A549 treated with GW870086 at 1 μM for 4 hours (cell line): ENCODE measurements at places on chromosomes 13 and 19. TPM values are rescaled to one million over a fixed set of nuclear protein-coding genes. Genes with fewer than 3 reads are reported as not detected.

The MISP gene
- total RNA-seq: 67.0 to 86.8 TPM (median 81.7 TPM) in 5 replicates

The ZNF571 gene
- total RNA-seq: 0.41 to 1.4 TPM (median 0.99 TPM) in 5 replicates

The ICAM1 gene
- total RNA-seq: 3.4 to 5.5 TPM (median 4.2 TPM) in 5 replicates

The MTUS2 gene
- total RNA-seq: not detected in 5 replicates

The LSM7 gene
- total RNA-seq: 131 to 166 TPM (median 150 TPM) in 5 replicates

The TPTE2 gene
- not detected in 5 replicates for total RNA-seq

The CYP2A6 gene
- not detected in 5 replicates for total RNA-seq

The LILRB1 gene
- total RNA-seq: not detected in 5 replicates

The STOML3 gene
- total RNA-seq: not detected in 5 replicates

The TMEM259 gene
- 84.8 to 128 TPM (median 125 TPM) in 5 replicates for total RNA-seq

The FAM216B gene
- not detected in 5 replicates for total RNA-seq

The SHKBP1 gene
- total RNA-seq: 102 to 140 TPM (median 128 TPM) in 5 replicates

The RFX1 gene
- 4.2 to 6.1 TPM (median 5.1 TPM) in 5 replicates for total RNA-seq

The ZNF222 gene
- total RNA-seq: 3.3 to 4.1 TPM (median 3.6 TPM) in 5 replicates

The IRGC gene
- not detected in 5 replicates for total RNA-seq

The DMKN gene
- 34.6 to 40.9 TPM (median 36.9 TPM) in 5 replicates for total RNA-seq

The OR7D2 gene
- not detected in 5 replicates for total RNA-seq

The PRR19 gene
- 3.6 to 4.9 TPM (median 4.3 TPM) in 5 replicates for total RNA-seq

The KLK14 gene
- 0.32 to 0.71 TPM (median 0.42 TPM) in 5 replicates for total RNA-seq

The CLEC17A gene
- not detected in 5 replicates for total RNA-seq
